ENCODE measurements at places on chromosomes 7 and 10.
A peak's percentile ranks its signal among the peaks of the same experiment; 100 is the strongest.

DNA sequence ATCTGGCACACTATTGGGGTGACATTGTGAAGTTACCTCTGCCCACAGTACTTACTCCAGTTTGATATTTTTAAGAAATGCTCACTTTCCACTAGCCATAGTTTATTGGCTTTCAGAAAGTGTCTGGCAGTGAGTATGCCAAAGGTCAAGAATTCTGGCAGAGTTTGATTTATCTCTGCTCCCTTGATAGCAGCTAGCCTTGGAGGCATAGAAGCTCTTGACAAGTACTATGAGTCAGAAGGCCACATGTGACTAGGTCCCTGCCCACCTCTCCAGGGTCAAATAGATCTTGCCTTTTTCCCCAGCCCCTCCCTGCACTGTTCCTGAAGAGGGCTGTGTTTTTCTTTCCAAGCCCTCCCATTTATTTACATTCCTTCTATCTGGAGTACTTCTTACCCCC, 202.2 kb downstream of the AUTS2 start:
- DNase-seq = peak; percentile 17

DNA sequence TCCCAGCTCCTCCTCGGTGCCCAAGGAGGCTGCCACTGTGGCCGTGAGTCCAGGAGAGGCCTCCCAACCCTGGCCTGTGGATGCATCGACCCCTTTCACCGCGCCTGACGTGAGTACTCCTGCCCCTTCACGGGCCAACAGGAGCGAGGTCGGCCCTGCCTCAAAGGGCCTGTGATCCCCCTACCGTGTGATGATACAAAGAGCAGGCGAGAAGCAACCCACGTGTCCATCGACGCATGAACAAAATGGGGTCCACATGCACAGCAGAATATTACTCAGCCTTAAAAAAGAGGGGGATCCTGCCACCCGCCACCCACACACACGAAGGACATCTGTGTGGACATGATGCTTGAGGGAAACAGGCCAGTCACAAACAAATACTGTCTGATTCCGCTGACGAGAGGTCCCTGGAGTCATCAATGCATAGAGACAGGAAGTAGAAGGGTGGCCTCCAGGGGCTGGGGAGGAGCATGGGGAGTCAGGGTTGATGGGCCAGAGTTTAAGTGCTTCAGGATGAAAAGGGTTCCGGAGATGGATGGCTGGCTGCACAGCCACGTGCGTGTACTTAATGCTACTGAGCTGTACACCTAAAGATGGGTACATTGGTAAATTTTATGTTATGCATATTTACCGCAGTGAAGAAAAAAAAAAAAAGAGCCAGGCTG, 151.9 kb downstream of the PRKAG2 start:
- DNase-seq = no peak

- DNase-seq = no peak
Observed at GRCh38 chr7:131052285-131052904, 275.3 kb upstream of the MKLN1 start.

- no peak for DNase-seq
Observed at GRCh38 chr7:108454674-108455550, 1.3 kb downstream of the NRCAM start.

- DNase-seq = no peak
Observed at GRCh38 chr10:62113680-62114079, 155.0 kb downstream of the RTKN2 start.

GRCh38 chr10:131700506-131700905, 200.3 kb upstream of the PPP2R2D start:
- DNase-seq = no peak

DNA sequence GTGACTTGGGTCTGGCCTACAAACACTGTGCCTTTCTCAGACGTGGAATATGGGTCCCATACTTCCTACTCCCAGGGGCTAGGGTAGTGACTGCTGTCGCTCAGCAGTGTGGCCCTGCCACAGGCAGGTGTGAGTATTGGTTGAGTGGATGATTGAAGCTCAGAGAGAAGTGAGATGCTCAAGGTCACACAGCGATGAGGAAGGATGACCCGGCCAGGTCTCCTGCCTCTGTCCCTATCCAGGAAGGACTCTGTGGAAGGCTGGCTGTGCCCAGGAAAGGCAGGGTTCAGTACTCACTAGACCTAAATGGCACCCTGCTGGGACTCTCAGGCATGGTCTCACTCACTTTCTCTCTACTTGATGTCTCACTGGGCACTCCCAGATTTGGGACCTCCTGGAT, 2.8 kb downstream of the PRF1 start:
- no peak for DNase-seq

DNA sequence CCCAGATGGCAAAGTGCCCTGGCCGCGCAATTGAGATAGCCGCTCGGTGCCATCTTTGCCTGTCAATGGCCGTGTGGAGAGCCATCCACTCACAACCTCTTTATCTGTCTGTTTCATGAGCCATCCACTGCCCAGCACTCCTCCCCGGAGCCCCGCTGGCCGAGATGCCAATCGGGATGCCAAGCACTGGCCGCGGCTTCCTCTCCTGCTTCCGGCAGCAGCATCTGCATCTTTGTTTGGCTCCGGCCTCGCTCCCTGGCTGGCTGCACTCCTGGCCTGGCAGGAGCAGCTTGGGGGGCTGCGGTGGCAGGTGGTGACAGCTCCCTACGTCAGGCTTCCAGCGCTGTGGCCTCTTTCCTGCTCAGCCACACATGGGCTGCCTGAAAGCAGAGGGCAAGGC, 231.7 kb downstream of the USP6NL start:
- no peak for DNase-seq

GRCh38 chr10:78416031-78417011, 382.7 kb downstream of the RPS24 start:
- DNase-seq = peak; percentile 49

DNA sequence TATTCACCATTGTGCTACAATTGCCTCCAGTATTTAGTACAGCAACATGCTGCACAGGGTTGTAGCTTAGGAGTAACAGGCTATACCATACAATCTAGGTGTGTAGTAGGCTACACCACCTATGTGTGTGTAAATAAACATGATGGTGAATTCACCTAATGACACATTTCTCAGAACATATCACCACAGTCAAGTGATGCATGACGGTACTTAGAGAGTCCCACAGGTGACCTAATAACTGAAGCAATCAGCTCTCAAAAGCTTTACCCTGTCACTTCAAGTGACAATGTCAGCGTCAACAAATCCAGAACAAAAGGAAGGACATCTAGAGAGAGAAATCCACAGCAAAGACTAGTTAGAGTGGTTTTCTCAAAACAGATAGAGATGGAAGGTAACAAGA, 38.8 kb downstream of the CCNJ start:
- no peak for DNase-seq

- peak; percentile 93 for DNase-seq
Observed at GRCh38 chr7:98133621-98134303, 27.1 kb downstream of the LMTK2 start.

- DNase-seq = no peak
Observed at GRCh38 chr10:19964625-19965024, 148.4 kb downstream of the PLXDC2 start.

Data from RCC 7860 (cell line).